ENCODE measurements at places on chromosomes 3 and 15.

GRCh38 chr3:127153506-127153815, 39.5 kb upstream of the PRR23E start:
- DNase-seq = no peak

DNA sequence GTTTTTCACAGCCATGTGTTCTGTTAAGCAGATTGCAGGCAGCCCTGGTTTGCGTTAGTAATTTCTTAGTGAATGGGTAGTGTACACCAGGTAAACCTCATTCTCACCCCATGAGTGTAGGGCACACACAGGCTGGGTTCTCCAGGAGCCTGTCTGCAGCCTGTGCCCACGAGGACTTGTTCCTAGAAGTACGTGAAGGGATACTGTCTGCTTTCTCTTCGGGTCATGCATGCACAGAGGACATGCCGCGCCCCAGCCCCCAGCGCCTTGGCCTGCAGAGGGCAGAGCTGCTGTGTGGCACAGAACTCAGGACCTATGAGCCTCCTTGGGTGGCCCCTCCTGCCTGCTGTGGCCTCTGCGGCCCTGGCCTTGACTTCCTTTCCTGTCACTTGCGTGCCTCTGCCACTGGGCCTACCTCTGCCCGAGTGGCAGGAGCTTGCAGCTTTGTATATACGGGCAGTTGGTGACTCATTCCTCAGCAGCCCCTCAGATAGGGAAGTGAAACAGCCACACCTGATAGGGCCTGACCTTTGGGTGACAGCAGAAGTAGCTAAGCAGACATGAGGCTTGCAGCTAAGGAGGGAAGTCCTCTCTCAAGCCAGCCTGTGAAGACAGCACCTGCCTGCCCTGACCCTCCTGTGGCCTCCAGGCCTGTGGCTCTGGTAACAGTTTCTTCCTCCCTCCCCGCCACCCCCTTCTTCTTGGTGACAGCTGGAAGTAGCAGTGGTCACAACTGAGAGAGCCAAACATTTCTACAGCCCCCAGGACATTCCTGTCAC, 19.5 kb downstream of the PPCDC start:
- peak; percentile 95 for DNase-seq

- no peak for DNase-seq
Observed at GRCh38 chr15:60125334-60125733, 121.2 kb downstream of the FOXB1 start.

DNA sequence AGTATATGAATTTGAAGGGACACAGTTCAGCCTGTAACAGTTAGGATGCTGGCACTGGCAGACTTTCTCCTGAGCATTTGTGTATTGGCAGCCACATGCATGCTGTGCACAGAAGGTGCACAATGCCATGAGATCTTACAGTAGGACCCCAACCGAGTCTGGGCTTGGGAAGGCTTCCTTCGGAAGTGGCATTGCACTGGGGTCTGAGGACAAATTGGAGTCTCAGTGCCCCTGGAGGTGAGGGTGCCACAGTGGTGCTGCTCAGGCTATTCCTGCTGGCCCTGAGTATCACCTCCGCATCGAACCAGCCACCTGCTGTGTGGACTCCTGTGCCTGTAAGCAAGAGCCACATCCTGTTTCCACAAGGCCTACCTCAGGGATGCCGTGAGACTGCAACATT, 99.5 kb downstream of the DNAJB8 start:
- no peak for DNase-seq

- peak; percentile 32 for DNase-seq
Observed at GRCh38 chr3:38564631-38565338, 68.6 kb downstream of the EXOG start.

- no peak for DNase-seq
Observed at GRCh38 chr3:22495791-22496190, 707.3 kb upstream of the UBE2E2 start.

- DNase-seq = no peak
Observed at GRCh38 chr3:40477666-40478065, 744 bp downstream of the ZNF619 start.

- DNase-seq = no peak
Observed at GRCh38 chr3:171415070-171415469, 45.1 kb downstream of the TNIK start.

DNA sequence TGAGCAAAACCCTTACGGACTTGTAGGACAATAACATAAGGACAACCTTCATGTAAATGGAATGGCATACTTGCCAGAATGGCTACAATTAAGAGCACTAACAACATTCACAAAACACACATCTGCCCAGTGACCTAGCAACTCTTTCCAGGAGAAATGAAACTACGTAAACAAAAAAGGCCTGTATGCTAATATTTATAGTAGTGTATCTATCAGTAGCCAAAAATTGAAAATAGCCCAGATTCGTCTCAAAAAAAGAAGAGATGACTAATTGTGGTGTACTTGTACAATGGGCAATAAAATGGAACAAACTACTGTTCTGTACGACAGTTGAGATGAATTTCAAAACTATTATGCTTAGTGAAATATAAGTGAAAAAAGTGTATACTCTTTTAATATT, 38.4 kb downstream of the CMC1 start:
- DNase-seq = no peak

DNA sequence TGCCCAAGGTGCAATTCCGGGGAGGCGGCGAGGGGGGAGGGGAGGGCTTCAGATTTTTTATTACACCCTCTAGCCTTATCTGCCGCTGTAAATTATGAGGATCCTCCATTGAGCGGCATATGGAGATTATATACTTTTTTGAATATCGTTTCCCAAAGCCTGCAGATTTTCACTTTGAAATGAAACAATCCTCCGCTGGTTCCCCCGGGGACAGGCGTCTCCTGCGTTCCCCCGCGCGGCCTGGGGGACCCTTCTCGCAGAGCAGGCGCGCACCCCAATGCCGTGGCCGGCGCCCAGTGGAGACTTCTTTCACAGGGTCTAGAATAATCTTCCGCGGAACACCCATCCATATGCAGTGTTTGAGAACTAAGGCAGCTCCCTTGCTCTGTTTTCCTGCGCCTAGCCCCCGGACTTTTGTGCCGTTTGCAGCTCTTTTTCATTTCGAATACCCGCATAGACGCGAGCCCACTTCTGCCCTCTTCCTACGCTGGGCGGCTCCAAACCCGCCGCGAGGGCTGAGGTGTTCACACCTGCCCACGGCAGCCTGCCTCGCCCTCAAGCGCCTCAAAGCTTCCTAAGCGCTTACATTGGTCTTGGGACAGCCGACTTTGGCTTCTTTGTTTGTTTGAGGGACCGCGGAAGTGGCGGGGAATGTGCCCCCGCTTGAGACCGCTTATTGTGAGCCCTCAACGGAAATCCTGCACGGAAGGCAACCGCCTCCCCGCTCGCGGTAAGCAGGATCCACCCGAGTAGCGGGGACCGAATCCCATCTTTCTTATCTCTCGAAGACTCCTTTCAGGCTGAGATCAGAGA, 7.5 kb downstream of the SOX14 start:
- no peak for DNase-seq

- no peak for DNase-seq
Observed at GRCh38 chr3:48436477-48436787, 3.5 kb downstream of the CCDC51 start.

DNA sequence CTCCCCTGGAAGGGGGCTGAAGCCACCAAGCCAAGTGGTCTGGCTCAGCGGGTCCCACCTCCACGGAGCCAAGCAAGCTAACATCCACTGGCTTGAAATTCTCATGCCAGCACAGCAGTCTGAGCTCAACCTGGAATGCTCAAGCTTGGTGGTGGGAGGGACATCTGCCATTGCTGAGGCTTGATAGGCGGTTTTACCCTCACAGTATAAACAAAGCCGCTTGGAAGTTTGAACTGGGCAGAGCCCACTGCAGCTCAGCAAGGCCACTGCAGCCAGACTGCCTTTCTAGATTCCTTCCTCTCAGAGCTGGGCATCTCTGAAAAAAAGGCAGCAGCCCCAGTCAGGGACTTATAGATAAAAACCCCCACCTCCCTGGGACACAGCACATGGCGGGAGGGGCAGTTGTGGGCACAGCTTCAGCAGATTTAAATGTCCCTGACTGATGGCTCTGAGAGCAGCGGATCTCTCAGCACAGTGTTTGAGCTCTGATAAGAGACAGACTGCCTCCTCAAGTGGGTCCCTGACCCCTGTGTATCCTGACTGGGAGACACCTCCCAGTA, 23.2 kb upstream of the IGSF10 start:
- no peak for DNase-seq

DNA sequence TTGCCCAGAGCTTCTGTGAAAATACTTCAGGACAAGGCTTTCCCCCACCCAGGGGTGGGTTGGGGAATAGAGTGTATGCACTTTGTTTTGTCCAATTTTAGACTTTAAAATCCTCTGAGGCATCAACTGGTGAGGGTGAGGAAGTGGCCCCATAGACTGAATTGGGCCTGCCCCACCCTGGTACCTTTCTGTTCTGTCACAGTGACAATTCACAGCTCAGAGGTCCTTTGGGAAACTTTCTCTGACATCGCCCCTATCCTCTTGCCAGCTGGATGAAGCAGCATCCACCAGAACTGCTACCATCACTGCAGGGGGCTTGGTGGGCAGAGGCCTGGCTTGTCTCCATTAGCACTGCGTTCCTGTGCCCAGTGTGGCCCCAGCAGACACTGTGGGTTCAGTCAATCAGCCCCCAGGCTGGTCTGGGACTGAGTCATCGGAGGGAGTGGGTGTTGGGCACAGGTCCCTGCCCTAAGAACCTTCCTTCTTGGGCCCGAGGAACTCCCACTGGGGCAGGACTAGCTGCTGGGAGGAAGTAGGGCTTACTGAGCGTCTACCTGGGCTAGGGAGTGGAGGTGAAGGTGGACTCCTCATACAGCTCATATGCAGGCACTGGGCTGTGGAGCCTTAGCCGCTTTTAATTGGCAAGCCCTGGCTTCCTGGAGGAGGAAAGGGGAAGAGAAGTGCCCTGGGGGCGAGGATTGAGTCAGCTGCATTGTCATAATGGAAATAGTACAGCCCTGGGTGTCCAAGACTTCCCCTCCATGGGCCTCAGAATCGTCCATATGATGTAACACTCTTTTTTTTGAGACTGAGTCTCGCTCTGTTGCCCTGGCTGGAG, 1.5 kb upstream of the PPM1M start:
- peak; percentile 76 for DNase-seq

GRCh38 chr15:60584355-60584998, 105.5 kb upstream of the ICE2 start:
- DNase-seq = no peak

DNA sequence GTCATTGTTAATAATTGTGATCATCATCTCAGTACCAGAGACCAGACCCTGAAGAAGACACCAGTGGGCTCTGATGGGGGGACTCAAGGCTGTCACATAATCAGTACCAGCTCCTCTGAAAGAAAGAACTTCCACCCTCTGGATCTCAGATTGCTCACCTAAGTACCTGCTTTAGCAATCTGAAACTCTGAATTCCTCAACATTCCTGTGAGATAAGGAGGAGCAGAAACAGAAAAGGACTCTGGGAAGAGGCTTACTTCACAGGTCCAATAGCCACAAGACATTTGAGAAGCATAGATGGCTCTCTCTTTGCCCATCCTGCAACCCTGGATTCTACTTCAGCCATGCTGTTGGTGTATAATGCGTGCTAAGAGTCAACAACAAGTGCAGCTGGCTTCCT, 44.0 kb upstream of the OXTR start:
- no peak for DNase-seq

GRCh38 chr3:171967932-171968678, 71.3 kb upstream of the FNDC3B start:
- DNase-seq = no peak

DNA sequence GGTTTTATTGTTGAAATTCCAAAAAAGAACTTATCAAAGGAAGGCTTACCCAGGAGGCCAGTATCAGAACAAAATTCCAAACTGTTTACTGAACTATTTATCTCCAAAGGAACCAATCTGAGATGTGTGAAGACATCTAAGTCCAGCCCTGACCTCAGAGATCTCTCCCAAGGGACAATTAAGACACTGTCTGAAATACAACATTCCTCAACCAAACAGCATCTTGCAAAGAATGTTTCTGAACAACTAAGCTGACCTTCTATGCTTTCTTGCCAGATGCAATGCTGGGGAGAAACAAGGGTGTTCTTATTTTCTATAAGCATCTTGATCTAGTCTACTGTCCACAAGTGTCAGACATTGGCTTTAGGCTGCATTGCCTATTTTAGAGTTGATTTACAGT, 13.6 kb downstream of the PDZRN3 start:
- DNase-seq = no peak

DNA sequence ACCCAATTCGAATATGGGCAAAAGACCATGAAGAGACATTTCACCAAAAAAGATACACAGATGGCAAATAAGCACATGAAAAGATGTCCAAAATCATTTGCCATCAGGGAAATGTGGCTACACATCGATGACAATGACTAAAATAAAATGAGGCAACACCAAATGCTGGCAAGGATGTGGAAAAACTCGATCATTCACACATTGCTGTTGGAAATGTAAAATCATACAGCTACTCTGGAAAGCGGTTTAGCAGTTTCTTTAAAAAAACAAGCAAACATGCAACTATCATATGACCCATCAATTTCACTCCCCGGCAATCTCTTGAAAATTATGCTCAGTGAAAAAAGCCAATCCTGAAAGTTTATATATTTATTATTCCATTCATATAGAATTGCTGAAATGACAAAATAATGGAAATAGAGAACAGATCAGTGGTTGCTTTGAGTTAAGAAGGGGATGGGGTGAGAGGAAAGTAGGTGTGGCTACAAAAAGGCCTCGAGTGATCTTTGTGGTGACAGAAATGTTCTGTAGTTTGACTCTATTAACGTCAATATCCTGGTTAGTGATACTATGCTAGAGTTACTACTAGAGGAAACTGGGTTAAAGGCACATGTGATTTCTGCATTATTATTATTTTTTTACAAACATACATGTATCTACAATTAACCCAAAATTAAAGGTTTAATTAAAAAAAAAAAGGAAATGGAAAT, 45.0 kb downstream of the DLG1 start:
- DNase-seq = no peak

- no peak for DNase-seq
Observed at GRCh38 chr3:73772076-73772886, 147.5 kb upstream of the PDZRN3 start.

DNA sequence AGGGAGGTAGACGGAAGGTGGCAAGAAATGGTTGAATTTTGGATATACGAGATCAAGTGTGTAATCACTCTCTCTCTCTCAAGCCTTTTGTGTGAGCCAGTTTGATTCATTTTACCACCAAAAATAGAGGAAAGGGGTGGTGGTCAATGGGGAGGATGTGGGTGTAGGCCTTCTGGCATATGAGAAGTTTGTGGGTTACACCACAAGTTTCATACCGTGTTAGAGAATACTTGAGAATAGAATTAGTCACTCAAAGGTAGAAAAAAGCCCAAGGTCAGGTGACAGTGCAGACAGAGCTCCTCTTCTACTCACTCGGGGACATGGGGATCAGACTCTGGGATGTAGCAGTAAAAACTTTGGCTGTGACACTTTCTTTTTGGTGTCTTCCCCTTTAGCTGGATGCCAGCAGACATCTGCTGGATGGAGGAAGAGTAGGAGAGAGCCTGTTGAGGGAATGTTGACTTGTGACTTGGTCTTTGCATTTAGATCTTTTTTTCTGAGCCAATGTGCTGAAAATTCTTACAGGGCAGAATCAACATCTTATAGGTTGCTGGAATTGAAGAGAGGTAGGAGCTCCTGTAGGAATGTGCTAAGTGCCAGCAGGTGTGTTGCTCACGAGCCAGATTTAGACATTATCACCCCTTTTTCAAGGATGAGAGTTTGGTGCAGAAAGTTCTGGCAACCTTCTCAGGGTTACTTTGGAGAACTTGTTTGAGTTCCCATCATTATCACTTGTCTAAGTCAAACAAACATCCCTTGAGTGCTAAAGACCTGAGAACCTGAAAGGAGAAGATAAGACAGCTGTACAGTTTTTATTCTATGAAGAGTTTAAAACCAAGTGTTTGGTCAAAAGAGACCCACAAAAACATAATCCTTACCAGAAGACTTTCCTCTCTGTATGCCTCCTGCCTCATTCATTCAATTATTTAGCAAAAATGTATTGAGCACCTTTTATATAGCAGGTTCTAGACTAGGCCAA, 43.9 kb upstream of the RYK start:
- DNase-seq = no peak

Data from lower lobe of right lung (tissue), 2 donors.